Dermis microvascular lymphatic vessel endothelial cell (primary cell): ENCODE measurements at places on chromosomes 4 and X. TPM values are rescaled to one million over a fixed set of nuclear protein-coding genes. Genes with fewer than 3 reads are reported as not detected.

Gene ARHGAP6
- 0.39 and 0.76 TPM in 2 replicates for total RNA-seq

Gene PAGE1
- total RNA-seq: not detected in 2 replicates

Gene MAGEA10
- not detected in 2 replicates for total RNA-seq

Gene NHSL2
- total RNA-seq: 24.3 and 24.8 TPM in 2 replicates

Gene ATP8A1
- total RNA-seq: 9.9 and 66.1 TPM in 2 replicates

Gene AREG
- total RNA-seq: under 0.01 and 0.13 TPM in 2 replicates

Gene FBXO8
- total RNA-seq: 24.3 and 29.7 TPM in 2 replicates

Gene SMR3B
- total RNA-seq: not detected in 2 replicates

Gene TMEM271
- total RNA-seq: not detected in 2 replicates

Gene GDI1
- 27.0 and 43.0 TPM in 2 replicates for total RNA-seq

Gene RHOH
- under 0.01 TPM in 1 of 2 replicates, not detected in the other for total RNA-seq

Gene DAPP1
- total RNA-seq: not detected in 2 replicates

Gene ARHGAP36
- not detected in 2 replicates for total RNA-seq

Gene CENPVL1
- not detected in 2 replicates for total RNA-seq

Gene ATXN3L
- not detected in 2 replicates for total RNA-seq

Gene HSFX4
- total RNA-seq: not detected in 2 replicates

Gene NAT8L
- total RNA-seq: under 0.01 TPM in 2 replicates

Gene RBMXL3
- total RNA-seq: not detected in 2 replicates

Gene BMPR1B
- total RNA-seq: 0.38 and 0.51 TPM in 2 replicates

Gene GLUD2
- 0.51 and 0.63 TPM in 2 replicates for total RNA-seq

Gene SPANXC
- total RNA-seq: not detected in 2 replicates

Gene LONRF3
- 21.1 and 38.4 TPM in 2 replicates for total RNA-seq

Gene GPC3
- total RNA-seq: not detected in 2 replicates

Gene TGIF2LX
- total RNA-seq: not detected in 2 replicates

Gene ADD1
- total RNA-seq: 147 and 180 TPM in 2 replicates

Gene ITM2A
- total RNA-seq: 25.2 and 95.0 TPM in 2 replicates

Gene C1QTNF7
- total RNA-seq: not detected in 2 replicates

Gene FAM47E
- 0.13 and 0.26 TPM in 2 replicates for total RNA-seq

Gene DRP2
- total RNA-seq: under 0.01 and 0.13 TPM in 2 replicates

Gene INTS6L
- total RNA-seq: 0.63 and 0.77 TPM in 2 replicates

Gene GRID2
- total RNA-seq: not detected in 2 replicates

Gene ING2
- total RNA-seq: 2.6 and 4.0 TPM in 2 replicates

Gene HPGD
- not detected in 2 replicates for total RNA-seq

Gene NDNF
- 1.8 and 6.7 TPM in 2 replicates for total RNA-seq

Gene NEIL3
- 2.3 and 3.9 TPM in 2 replicates for total RNA-seq

Gene FRAS1
- 0.13 and 0.38 TPM in 2 replicates for total RNA-seq

Gene FOXR2
- total RNA-seq: not detected in 2 replicates

Gene FGF2
- 7.0 and 10.3 TPM in 2 replicates for total RNA-seq

Gene FAM133A
- total RNA-seq: not detected in 2 replicates

Gene UCP1
- total RNA-seq: not detected in 2 replicates

Gene MAML3
- total RNA-seq: 4.4 TPM in 2 replicates

Gene CLGN
- total RNA-seq: 0.13 and 0.26 TPM in 2 replicates

Gene FABP2
- total RNA-seq: not detected in 2 replicates

Gene FGFBP2
- total RNA-seq: not detected in 2 replicates

Gene PORCN
- 4.6 and 7.3 TPM in 2 replicates for total RNA-seq

Gene HGFAC
- under 0.01 and 0.13 TPM in 2 replicates for total RNA-seq

Gene SLIT2
- 0.13 and 0.38 TPM in 2 replicates for total RNA-seq

Gene ASB9
- 2.9 and 4.1 TPM in 2 replicates for total RNA-seq

Gene SLBP
- 49.3 and 56.8 TPM in 2 replicates for total RNA-seq

Gene NAP1L2
- 1.3 and 1.7 TPM in 2 replicates for total RNA-seq

Gene PRDM8
- total RNA-seq: 0.90 and 2.1 TPM in 2 replicates

Gene USP51
- total RNA-seq: 0.39 and 1.9 TPM in 2 replicates

Gene TMSB15A
- 0.76 and 1.4 TPM in 2 replicates for total RNA-seq

Gene KIAA1210
- not detected in 2 replicates for total RNA-seq

Gene GYG2
- 0.51 and 1.0 TPM in 2 replicates for total RNA-seq

Gene MAMLD1
- 0.26 and 1.1 TPM in 2 replicates for total RNA-seq

Gene KLB
- under 0.01 TPM in 2 replicates for total RNA-seq
